ENCODE measurements at places on chromosomes 6 and 20.

- no peak for DNase-seq
Observed at GRCh38 chr6:160005861-160006540, 37.1 kb downstream of the IGF2R start.

GRCh38 chr6:35552285-35552917 lies 39.7 kb upstream of the TULP1 start:
- DNase-seq, result no peak

DNA sequence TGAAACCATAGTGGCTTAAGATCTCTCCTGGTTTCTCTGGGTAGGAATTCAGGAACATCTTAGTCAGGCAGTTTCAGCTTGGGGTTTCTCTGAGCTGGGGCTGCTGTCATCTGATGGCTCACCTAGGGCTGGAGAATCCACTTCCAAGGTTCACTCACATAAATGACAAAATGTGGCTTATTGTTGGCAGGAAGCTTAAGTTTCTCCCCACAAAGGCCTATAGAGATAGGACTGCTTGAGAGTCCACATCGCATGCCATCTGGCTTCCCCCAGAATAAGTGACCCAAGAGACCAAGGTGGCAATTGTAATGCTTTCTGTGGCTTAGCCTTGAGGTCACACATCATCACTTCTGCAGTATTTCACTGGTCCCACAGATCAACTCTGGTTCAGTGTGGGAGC lies 131.4 kb downstream of the EDN1 start:
- DNase-seq, result no peak

DNA sequence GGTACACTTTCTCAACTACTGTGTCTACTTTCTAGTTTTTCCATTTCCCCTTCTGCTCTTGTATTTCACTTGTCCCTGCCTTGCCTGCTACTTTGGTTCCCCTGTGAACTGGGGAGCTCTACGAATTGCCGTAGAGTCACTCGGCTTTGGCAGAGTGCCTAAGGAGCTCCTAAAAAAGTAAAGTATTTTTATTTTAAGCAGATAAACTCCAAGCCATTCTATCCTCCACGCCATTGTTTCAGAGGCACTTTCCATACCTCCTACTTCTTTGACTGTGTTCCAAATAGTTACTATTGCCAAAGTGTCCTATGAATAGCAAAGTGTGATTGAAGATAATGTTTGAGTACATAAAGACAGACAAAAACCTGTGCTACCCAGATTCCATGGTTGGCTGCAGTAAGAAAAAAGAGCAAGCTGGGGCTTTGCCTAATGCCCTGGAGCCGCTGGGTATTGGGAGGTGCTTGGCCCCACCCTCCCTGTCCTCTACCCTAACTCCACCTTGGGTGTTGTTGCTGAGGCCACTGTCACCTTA lies 5.1 kb upstream of the MBOAT1 start:
- no peak for DNase-seq

- DNase-seq, result no peak
Observed at GRCh38 chr20:42484790-42485375, 704.8 kb downstream of the PTPRT start.

DNA sequence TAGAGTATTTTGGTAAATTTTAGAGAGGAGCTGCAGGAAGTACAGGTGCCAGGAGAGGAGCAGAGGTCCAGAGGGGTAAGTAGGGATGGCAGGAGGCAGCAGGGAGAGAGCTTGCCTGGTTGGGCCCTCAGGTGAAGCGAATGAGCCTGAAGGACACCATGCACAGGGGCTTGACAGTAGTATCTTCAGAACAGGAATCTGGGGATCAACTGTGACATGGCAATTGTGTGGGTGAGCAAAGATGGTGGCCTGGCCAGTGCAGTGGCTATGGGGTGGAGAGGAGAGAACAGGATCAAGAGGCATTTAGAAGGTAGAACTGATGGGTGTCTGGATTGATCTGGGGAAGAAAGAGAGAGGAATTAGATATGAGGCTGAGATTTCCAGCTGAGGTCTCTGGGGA lies 68.7 kb upstream of the RNF24 start:
- DNase-seq, result no peak

- no peak for DNase-seq
Observed at GRCh38 chr6:3566812-3567211, 110.0 kb upstream of the SLC22A23 start.

DNA sequence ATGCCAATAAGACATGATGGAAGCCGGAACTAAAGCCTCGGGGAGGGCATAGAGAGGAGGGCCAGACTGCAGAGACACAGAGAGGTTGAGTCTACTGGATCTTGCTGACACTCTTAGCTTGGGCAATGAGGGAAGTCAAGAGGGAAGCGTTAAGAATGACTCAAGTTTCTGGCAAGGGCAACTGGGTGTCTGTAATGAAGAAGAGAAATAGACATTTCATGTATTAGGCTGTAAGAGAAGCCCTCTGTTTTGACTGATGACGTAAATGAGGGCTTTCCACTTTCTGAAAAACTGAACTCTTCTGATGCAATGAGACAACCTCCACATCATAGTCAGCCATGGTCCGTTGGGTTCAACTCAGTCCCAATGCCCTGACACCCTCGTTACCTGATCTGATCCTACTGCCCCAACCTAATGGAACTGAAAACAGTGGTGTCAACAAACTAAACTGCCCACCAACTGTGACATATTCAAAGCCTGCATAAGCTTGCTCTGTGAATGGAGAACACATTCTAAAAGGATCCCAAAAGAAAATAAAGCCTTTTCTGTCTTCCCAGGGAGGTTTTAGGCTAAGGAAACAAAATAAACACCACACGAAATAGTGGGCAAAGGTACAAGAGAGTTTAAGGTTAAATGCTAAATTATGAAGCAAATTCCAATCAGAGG lies 45.8 kb upstream of the PNRC1 start:
- no peak for DNase-seq

DNA sequence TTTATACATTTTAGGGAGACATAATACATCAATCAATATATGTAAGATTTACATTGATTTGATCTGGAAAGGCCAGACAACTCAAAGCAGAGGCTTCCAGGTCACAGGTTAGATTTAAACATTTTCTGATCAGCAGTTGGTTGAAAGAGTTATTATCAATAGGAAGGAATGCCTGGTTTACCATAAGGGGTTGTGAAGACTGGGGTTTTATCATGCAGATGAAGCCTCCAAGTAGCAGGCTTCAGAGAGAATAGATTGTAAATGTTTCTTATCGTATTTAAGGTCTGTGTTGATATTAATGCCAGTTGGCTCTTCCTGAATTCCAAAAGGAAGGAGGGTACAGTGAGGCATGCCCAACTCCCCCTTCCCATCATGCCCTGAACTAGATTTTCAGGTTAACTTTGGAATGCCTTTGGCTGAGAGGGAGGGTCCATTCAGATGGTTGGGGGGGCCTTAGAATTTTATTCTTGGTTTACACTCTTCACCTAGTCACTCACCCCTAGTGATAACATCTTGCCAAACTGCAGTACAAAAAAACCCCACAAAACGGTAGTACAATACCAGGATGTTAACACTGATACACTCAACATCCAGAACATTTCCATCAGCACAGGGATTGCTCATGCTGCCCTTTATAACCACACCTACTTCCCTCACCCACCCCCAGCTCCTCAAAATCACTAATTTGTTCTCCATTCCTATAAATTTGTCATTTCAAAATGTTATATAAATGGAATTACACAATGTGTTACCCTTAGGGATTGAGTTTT lies 259.6 kb upstream of the PLN start:
- no peak for DNase-seq

DNA sequence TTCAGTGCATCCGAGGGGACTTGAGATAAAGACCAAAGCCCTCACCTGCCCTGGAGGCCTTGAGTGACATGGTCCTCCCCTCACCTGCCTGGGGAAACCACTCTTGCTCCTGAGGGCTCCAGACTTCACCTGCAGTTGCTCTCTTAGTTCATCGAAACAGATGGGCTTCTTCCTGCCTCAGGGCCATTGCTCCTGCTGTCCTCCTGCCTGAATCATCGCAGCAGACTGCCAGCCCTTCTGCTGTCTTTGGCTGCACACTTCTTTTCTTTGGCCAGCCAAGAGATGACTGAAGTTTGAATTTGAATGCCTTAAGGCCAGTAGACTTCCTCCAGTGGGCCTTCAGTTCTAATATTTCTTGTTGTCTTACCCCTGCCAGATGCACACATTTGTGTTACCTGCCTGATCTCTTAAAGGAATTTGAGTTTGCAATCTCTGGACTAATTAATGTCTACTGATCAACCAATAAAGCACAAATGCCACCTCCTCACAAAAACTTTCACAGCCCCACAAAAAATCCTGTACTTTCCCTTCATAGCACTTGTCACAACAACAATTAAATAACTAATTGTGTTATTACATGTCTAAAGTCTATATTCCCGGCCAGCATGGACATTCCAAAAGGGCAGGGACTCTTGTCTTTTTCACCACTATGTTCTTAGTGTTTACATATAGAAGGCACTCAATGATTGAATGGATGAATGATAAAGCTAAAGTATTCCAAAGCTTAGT lies 56.7 kb upstream of the SGK1 start:
- DNase-seq, result peak; percentile 11

DNA sequence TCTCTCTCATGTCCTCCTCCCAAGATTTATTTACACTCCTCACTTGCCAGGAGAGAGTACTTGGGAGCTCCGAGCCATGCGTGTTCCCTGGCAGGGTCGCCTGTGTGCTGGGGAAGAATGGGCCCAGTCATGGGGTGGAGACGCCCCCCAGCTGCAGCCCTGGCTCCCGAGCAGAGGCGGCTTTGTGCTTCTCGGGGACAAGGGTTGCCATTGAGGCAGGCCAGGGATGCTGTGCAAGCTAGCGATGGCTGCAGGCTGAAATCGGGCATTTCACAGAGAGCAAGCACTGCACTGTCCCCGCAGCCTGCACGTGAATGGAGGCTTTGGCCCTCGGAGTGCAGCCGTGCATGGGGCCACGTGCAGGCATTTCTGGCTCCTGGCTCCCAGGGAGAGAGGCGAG lies 23.8 kb downstream of the PHACTR3 start:
- DNase-seq, result no peak

- DNase-seq, result no peak
Observed at GRCh38 chr6:52760105-52760765, 3.0 kb downstream of the GSTA2 start.

DNA sequence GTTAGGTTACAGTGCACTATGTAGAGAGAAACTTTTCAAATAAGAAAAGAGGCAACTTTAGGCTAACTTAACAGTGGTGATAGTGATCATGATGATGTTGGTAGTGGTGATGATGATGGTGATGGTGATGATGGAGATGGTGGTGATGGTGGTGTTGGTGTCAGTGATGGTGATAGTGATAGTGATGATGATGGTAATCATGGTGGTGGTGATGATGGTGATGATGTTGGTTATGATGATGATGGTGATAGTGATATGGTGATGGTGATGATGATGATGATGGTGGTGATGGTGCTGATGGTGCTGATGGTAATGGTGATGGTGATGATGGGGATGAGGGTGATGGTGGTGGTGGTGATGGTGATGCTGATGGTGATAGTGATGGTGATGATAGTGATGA lies 107.4 kb downstream of the DLL1 start:
- no peak for DNase-seq

DNA sequence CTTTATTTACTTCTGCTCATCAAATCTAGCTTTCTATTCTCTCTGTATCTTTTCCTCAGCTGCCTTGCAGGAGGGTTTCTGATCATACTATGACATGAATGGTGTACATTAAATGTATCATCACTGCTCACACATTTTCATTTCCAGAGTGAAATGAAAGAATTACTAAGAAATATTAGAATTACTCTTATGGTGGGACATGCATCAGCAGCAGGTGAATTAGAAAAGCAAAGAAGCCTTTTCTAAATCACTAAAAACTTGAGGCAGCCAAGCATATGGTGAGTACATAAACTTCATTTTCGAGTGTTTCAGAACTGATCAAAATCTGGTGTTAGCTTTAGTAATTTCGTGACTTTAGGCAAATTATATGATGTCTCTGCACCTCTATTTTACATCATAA lies 23.6 kb downstream of the IL17A start:
- DNase-seq, result no peak

DNA sequence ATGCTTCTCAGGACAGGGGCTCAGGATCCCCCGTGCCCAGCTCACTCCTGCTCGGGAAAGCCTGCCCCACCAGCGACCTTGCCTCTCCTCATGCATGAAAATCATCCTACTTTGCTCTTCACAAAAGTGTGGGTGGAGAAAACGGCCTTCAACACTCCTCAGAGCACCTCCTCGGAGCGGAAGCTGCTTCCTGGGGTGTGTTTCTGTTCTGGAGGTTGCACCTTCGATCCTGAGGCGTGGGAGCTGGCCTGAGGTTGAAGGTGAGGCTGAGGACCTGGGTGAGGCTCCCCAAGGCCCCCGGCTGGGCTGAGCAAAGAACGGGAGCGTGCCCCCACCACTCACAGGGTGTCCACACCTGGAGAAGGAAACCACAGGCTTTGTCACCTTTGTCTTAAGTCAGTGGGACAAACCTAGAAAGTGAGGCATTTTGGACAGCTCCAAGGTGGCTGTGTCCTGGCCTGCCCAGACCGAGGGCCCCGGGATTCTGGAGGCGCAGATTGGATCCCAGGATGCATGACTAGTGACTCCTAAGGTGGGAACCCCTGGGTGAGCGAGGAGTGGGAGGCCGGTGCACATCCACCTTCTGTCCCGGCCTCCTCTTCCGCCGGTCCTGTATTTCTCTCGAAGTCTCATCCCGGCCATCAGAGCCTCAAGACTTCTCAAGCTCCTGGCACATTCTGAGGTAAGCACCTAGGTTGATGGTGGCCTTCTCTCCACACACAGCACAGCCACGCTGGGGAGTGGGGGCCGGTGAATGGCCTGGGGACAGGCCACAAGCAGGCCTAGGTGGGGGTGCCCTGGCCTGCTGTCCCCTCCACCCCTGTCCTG lies 104.7 kb downstream of the TMEM242 start:
- DNase-seq, result no peak

GRCh38 chr6:88561954-88562315 lies 395.8 kb upstream of the CNR1 start:
- peak; percentile 27 for DNase-seq

GRCh38 chr20:45377269-45377668 lies 856 bp downstream of the TP53TG5 start:
- no peak for DNase-seq

- DNase-seq, result no peak
Observed at GRCh38 chr6:106974999-106975737, 639 bp upstream of the CD24 start.

- no peak for DNase-seq
Observed at GRCh38 chr20:53216478-53216855, 244.3 kb downstream of the TSHZ2 start.

DNA sequence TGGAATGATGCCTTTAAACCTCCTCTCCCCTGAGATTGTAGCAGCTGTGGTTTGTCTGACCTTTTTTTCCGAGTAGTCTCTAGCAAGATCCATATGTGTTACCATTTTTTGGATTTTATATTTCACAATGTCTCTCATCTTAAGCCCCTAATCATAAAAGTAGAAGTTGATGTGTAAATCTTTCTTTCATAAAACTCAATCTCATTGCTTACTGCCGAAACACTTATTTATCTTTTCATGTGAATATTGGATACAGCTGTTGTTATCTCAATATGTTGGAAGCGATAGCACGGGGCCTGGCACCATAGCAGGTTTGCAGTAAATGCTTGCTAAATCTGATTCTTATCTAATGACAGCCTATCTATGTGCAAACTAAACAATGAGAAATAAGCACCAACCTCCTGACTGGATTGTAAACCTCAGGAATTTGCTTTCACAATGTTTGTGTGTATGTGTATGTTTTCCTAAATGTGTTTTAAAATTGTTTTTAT lies 14.2 kb downstream of the SMPDL3A start:
- no peak for DNase-seq

All from cerebellum (tissue), 4 donors.